CD4-positive, alpha-beta T cell treated with Interleukin-15 for 1 hour (primary cell): ENCODE measurements at places on chromosomes 1 and 21.

DNA sequence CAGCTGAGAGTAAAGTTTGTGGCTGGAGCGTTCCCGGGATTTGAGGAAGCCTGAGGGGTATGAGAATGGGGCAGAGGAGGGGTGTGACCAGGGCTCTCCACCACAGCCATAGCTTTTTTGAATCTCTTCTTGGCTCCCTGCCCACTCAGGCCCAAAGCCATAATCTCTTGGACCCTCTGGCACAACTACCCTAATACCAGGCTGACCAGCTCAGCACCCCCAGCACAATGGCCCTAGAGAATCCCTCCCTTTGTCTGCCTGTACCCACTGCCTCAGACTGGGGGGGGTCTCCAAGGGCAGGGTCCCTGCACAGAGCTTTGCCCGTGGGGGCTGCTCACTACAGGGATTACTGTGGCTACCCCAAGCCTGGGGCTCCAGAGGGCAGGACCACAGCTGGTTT, 7.5 kb downstream of the DENND4B start:
- no peak for DNase-seq

GRCh38 chr21:45287438-45288391, at the start of gene POFUT2:
Gene POFUT2 (minus strand): TSS chr21:45287895. CDS start chr21:45287871, 24 bp downstream.
- DNase-seq = peak; percentile 97

DNA sequence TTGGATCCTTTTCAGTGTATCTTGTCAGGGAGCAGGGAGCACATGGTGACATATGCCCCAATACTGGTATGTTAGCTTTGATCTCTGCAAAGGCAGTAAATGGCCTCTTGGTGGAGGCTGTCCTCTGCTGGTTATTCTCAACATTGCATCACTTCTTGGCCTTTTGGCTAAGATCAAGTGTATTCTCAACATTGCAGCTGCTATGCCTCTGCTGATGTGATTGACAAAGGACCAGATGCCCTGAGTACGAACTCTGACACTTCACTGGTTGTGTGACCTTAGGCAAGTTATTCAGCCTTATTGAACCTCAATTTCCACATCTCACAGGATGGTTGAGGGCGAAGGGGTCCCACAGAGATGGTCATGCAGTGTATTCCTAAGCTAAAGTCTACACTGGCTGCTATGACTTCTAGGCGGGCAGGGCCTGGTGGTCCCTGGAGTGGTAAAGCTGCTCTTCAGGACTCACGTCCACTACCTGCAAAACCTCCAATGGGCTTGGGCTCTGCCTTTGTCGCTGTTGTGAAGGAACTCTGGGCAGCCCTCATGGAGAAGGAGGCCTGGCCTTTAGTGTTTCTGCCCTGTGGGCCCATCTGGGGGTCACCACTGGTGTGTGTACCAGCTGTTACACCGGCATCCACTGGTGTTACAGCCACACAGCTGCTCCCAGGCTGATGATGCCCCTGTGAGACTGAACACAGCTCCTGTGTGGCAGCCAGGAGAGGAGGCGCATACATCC, 64.8 kb downstream of the DNTTIP2 start:
- peak; percentile 57 for DNase-seq

DNA sequence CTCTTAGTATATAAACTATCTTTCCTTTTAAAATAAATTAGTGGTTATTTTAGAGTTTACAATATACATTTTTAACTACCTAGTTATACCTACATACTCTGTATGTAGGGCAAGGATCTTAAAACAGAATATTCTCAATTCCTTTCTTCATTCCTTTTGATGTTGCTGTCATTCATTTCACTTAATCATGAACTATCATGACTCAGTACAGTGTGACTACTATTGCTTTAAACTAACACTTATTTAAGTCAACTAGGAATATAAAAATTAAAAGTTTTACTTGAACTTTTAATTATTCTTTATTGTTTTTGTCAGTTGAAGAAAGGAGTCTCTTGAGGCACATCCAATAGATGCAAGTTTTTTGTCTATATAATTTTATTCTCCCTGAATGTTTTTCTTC, 726.4 kb downstream of the BRINP3 start:
- DNase-seq = no peak

DNA sequence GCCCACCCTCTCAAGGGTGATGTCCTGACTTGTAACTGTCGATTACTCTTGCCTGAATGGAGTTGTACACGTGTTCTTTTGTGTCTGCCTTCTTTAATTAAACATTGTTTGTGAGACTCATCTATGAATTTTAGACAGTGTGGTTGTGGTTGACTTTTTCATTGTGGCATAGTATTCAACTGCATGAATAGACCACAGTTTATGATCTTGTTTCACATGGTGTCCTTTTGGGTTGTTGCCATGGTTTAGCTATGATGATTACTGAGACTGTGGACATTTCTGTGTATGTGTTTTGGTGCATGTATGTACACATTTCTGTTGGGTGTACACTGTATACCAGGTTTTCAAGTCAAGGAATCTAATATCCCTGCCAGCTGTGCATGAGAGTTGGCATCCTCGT, 30.1 kb downstream of the PRMT2 start:
- DNase-seq = no peak

- DNase-seq = peak; percentile 35
Observed at GRCh38 chr1:89739013-89739843, 81.6 kb upstream of the LRRC8D start.

- no peak for DNase-seq
Observed at GRCh38 chr1:10639011-10639774, 157.3 kb downstream of the CASZ1 start.

DNA sequence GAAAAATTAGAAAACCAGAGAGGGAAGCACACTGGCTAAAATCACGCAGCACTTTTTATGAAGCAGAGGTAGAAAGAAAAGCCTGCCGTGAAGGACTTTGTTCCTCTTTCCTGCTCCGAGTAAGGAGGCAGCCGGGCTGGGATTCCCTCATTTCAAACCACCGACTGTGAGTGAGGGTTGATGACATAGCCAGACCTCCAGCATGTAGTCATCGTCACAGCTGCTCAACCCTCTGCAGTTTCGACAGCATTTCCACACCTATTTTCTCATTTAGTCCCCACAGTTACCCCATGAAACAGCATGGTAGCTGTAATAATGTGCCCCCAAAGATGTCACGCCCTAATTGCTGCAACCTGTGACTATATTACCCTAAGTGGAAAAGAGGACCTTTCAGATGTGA, 35.3 kb downstream of the FCRL5 start:
- DNase-seq = peak; percentile 24
